Breast epithelium (tissue), 4 donors: ENCODE measurements at places on chromosomes 4 and X. TPM values are rescaled to one million over a fixed set of nuclear protein-coding genes. Genes with fewer than 3 reads are reported as not detected.

TMEM271 gene
- total RNA-seq, result not detected

NFKB1 gene
- 30.2 TPM for total RNA-seq

PALLD gene
- 96.0 TPM for total RNA-seq

MAGEA11 gene
- total RNA-seq, result not detected

RS1 gene
- total RNA-seq, result not detected

SUPT20HL2 gene
- total RNA-seq, result not detected

DIPK2B gene
- total RNA-seq, result 12.2 TPM

CXCL1 gene
- 31.3 TPM for total RNA-seq

HTN3 gene
- total RNA-seq, result not detected
